Adipocyte (in vitro differentiated cells): ENCODE measurements at places on chromosomes 1 and 21.

- DNase-seq: no peak
These were observed 56.9 kb upstream of the LRP8 start for GRCh38 chr1:53384796-53385195.

GRCh38 chr1:174114788-174115448 lies 44.4 kb upstream of the RABGAP1L start:
- DNase-seq: peak; percentile 52

DNA sequence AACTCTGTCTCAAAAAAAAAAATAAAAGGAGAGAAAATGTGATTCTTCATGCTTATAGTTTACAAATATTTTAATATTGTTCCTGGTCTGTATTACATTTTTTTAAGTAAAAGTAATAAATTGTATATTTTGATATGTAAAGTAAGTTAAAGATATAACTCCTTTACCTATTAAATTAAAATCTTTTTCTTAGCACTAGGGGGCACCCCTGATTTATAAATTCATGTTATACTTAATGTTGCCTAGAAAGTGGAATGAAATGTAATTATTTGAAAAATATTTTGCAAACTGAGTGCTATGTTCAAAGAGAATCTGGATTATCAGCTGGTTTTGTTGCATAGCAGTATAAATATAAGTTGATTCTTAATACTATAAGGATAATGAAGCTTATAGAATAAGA lies 49.2 kb downstream of the RALGPS2 start:
- peak; percentile 76 for DNase-seq

DNA sequence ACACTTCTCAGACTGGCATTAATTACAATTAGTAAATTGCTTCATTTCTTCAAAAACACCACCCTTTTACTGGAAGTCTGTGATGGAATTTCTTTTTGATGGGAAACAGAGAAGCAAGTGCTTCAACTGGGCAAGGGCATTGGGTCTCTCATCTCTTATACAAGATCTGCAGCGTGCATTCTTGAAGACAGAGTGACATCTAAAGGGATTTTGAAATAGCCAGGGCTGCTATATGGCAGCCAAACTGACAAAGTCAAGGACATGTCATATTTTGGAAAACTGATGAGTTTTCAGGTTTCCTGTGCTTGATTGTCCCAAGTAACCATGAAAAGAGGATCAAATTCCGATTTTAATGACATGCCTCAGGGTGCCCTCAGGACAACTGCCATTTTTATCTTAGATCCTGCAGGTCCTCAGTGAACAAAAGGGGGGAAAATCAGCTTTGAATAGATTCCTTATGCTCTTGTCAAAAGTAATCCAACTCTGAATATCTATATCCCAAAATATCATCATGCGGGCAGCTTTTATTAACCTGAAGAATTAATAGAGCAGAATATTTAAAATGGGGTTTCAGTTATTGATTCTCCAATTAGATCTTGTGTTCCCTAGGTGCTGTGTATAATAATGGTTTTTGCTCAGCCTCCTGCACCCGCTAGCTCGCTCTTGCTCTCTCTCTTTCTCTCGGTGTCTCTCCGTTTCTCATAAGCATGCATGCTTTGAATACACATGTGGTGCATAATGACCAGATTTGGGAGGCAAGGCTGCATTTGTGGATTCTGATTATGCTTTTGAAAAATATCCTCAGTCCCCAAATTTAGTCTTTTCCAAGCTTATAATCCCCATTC lies 221.8 kb downstream of the TTLL7 start:
- DNase-seq: no peak

- DNase-seq: peak; percentile 45
These were observed 362 bp downstream of the ZBTB48 start for GRCh38 chr1:6580119-6580592.

DNA sequence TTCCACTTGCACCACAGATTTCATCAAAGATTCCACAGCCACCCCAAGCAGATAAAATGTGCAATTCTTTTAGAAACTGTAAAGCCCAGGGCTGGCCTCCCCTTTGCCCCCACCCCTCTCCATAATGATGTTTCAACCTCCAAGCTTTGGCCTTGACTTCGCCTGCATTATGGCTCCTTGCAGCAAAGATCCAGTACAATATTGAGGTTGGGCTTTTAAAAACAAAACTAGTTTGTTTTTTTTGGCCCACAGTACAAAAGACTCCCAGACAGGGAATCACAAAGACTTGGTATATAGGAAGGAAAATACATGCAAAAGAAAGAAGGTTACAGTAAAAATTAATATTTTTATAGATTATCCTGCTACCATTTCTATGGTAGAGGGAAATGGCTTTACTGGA lies 356.5 kb upstream of the PTBP2 start:
- peak; percentile 34 for DNase-seq

- no peak for DNase-seq
These were observed 84.8 kb downstream of the KCNJ15 start for GRCh38 chr21:38341546-38342012.

DNA sequence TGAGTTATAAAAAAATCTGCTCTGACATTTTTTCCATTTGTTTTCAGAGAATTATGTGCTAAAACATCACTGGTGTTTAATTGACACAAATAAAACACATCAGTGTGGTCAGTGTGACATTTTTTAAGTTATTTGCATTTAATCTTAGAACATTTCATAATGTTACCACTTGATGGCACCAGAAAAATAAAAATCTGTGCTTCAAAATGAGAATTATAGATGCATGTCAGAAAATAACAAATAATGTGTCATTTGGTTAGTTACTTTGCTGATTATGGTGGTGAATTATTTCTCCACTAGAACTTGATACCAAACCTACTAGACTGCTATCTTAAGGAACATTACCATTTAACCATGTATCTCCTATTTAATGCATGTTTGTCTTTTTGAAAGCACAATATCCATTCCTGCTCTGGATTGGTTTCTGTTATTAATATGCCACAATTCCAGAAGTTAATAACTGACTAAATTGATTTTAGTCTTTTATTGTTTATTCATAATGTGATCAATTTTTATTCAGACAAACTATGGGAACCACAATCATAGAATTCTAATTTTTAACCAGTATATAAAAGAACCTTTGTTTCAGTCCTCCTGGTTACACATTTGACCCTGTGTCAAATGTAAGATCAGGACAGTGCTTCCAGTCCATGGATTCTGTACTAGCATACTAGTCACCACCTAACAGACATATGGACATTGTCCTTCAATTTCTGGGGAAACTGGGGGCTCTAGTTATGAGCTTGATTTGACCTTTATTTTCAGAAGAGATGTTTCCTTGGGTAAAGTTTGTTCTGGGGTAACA lies 81.0 kb downstream of the RPS6KC1 start:
- peak; percentile 23 for DNase-seq

DNA sequence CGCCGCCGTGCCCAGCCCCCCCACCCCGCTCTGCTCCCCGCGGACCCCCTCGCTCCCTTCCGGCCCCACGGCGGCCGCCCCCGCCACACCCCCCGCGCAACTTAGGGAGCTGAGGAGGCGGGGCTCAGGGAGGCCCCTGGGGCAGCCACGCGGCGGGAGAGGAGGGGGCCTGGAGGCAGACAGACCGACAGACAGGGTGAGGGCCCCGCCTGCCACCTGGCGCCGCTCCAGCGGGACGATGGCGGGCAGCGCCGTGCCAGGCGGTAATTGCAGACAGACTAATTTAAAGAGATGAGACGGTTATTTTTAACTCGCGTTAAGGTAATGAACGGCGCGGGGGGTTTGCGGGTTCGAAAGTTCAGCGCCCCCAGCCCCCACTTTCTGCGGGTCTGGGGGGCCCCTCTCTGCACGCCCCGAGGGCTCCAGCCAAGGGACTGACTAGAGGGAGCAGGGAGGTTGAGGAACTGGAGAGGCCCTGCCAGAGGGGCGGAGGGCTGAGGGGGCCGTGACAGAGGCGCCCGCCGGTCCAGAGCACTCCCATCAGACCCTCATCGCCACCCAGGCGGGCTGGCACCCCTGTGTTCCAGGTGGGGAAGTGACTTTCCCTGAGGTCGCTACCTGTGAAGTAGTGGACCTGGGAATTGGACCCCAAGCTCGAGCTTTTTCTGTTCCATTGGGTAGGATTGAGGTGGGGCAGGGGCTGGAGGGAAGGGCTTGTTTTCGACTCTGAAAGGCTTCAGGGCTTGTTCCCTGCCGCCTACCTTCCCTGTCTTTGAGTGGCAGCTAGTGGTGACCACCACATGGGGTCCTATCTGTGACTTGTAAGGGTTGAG lies 5.4 kb downstream of the FOXO6 start:
- peak; percentile 49 for DNase-seq

- DNase-seq: no peak
These were observed 14.4 kb upstream of the OR2T10 start for GRCh38 chr1:248611883-248612414.

- DNase-seq: no peak
These were observed 97.9 kb upstream of the RUNX3 start for GRCh38 chr1:25027822-25028586.

GRCh38 chr1:175081983-175082382 lies 14.3 kb downstream of the TNN start:
- no peak for DNase-seq

GRCh38 chr1:207965392-207966387 lies 54.8 kb upstream of the CD34 start:
- peak; percentile 11 for DNase-seq

- DNase-seq: no peak
These were observed 7.3 kb downstream of the RAB4A start for GRCh38 chr1:229278120-229278741.

DNA sequence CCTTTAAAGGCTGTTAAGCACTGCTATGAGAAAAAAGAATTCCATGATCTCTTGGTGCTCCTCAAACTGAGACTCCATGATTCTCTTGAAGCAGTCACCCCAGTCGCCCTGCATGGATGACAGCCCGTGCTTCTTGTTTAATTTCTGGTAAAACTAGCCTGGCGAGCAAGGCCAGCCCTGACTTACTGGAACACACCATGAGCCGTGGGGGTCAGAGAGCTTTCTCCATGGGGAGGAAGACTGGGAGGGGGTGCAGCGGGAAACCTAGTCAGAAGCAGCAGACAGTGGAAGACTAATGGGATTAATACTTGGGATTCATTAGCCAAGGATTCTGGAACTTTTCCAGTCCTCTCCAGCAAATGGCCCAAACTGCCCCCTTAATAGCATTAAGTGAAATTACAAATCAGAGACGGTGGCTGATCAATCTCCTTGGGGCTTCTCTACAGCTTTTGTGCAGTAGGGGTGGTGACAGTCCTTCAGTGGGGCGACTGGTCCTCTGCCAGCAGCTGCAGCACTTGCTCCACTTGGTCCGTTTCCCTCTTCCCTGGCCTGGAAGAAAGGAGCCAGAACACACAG lies 57.2 kb upstream of the LRRN2 start:
- no peak for DNase-seq

DNA sequence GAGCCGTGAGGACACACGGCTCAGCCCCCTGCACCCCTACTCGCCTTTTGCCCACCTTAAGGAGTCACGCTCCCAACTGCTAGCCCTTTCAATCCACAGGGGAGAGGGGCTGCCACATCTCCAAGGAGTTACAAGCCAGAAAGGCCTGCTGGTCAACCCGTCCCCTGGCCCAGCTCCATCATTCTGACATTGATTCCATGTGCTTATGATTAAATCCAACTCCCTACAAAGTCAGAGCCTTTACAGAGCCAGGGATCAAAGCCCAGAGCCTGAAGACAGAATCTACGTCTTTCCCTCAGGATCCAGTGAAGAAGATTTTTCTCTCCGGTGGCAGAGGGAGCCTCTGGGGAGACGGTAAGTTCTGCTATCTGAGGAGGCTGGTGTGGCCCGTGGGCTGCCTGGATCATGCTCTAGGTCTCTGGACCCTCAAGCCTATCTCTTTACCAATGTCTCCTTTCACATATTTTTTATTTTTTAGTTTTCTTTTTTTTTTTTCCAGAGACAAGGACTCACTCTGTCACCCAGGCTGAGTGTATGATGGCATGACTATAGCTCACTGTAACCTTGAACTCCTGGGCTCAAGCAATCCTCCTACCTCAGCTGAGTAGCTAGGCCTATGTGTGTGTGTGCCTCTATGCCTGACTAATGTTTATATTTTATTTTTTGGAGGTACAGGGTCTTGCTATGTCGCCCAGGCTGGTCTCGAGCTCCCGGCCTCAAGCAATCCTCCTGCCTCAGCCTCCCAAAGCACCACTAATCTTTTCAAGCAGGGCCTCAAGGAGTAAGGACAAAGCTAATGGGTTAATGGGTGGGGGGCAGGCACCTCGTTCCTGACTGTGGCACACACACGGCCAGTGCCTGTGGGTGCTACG lies 61.3 kb downstream of the SLC66A1 start:
- no peak for DNase-seq

- peak; percentile 85 for DNase-seq
These were observed 78.8 kb downstream of the SPSB1 start for GRCh38 chr1:9371391-9371935.

- DNase-seq: no peak
These were observed 17.1 kb downstream of the ABCG1 start for GRCh38 chr21:42236014-42236413.

DNA sequence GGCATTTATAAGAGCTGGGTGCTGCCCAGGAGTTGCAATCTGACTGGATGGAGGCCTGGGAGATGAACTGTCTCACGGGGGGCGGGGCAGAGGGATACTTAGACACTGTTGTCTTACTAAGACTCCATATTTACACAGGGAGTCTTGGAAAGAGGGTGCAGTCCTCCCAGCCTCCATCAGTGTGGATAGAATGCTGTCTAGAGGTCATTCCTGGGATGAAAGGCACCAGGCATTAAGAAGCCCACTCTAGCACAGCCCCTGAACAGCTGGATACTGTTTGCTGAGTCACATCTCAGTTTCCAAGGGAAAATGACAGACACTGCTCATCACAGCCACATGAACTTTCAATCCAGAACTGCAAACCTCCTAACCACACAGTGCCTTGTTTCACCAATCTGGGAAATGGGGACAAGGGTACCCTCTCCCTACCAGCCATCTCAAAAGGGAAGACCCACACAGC lies 43.3 kb downstream of the SSBP3 start:
- no peak for DNase-seq

DNA sequence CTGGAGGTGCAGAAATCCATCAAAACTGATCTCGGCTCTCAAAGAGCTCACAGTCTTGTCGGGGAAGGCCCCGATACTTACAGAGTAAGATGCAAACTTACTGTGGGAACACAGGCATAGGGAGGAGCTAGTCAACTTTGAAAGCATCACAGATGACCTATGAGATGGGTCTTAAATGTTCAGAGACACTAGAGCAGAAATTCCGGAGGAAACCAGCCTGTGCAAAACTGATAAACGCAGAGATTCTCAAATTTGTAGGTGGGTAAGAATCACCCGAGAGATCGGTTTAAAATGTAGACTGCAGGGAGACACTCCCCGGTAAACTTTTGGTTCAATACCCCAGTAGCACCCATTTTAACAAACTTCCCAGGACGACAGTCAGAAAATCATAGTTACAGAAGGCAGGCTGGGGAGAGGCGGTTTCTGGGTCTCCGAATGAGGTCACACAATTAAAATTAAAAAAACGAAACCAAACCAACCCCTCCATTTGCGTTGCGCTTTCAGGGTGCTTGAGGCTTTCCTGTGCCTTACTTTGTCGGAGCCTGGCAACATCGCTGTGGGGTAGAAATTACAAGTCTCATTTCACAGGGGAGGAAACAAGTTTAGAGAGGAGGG lies 755 bp upstream of the THRAP3 start:
- DNase-seq: peak; percentile 66
